ENCODE measurements at places on chromosomes 13 and 19.

DNA sequence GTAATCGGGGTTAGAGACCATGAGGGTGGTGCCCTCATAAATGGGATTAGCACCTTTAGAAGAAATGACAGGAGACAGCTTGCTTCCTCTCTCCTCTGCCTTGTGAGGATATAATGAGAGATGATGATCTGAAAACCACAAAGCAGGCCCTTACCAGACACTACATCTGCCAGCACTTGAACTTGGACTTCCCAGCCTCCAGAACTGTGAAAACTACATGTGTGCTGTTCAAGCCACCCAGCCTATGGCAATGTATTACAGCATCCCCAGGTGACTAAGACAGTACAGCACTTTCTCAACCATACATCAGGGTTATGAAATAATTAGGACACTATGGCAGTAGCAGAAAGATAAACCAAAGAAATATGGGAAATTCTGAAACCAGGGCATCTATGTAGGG, 7.4 kb downstream of the ZNF564 start:
- DNase-seq, result no peak

GRCh38 chr13:28056970-28057712, 43.2 kb downstream of the FLT3 start:
- no peak for DNase-seq

DNA sequence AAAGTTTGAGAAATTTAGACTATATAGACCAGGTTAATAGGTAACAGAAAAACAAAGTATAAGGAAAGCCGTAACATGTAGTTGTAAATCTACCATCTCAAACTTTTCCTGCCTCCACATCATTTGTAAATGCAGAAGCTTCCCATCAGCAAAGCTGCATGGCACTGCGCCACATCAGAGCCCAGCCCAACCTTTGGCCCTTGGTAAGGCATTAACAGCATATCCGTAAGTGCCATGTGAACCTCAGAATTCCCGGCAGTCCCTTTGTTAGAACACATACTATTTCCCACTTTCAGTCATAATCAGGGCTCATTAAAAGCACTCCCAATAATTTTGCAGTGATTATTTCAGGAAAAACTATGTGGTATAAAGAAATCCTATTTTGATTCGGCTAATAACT, 51.6 kb downstream of the MPHOSPH8 start:
- no peak for DNase-seq

DNA sequence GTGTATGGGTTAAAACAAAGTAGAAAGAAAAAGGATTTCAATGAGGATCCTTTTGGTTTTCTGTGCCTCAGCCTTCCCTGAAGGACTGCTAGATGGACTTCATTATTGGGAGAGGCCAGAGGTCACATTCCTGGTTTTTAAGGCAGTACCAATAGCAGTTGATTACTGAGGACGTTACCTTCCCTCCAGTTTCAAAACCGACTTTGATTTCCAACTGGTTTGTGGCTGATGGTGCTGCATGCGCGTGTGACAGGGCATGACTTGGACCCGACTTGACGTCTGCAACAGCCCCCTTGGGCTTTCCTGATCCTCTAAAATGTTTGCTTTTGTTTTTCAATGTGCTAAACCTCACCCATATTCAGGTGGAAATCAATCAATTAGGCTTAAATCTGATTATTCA, 314.3 kb upstream of the ARGLU1 start:
- DNase-seq, result no peak

GRCh38 chr19:33461256-33462111, 60.1 kb downstream of the PEPD start:
- no peak for DNase-seq

- DNase-seq, result no peak
Observed at GRCh38 chr13:109728791-109729731, 57.3 kb downstream of the IRS2 start.

GRCh38 chr13:80214521-80214991, 126.4 kb downstream of the SPRY2 start:
- DNase-seq, result no peak

DNA sequence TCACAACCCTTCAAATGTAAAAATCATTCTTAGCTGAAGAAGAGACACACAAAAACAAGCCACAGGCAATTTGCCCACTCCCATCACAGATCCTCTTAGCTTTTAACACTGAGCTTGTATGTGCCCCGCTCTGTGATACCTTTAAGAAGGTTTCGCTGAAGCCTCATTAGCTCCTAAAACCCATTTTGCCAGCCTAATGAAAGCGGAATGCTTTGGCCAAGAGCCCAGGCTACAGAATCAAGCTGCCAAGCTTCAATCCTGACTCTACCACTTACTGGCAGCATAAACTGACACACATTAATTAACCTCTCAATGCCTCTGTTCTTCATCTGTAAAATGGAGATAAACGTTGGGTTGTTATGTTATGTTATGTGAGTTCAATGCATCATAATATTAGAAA, 10.5 kb downstream of the ZNF112 start:
- DNase-seq, result no peak

DNA sequence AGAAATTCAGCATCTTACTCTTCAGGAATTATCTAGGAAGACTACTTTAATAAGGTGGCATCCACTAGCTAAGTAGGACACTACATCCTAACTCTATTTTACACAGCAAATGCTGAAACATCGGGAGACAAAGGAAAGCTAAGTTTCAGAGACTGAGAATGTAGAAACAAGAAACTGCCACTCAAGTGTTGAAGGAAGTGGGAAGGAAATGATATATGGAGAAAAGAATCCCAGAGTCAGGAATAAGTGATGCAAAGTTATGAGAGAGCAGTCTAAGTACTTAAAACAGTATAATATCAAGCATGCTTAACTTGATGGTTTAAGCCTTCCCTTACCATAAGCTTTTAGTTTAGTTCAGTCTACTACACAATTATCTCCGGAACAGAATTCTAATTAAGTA, 52.4 kb downstream of the RBM26 start:
- DNase-seq, result no peak

- no peak for DNase-seq
Observed at GRCh38 chr13:81244011-81244410, 903.1 kb upstream of the SPRY2 start.

Measured in HCEC 1CT (cell line).